ENCODE measurements at places on chromosomes 5 and 9. TPM values are rescaled to one million over a fixed set of nuclear protein-coding genes. Genes with fewer than 3 reads are reported as not detected.

DNA sequence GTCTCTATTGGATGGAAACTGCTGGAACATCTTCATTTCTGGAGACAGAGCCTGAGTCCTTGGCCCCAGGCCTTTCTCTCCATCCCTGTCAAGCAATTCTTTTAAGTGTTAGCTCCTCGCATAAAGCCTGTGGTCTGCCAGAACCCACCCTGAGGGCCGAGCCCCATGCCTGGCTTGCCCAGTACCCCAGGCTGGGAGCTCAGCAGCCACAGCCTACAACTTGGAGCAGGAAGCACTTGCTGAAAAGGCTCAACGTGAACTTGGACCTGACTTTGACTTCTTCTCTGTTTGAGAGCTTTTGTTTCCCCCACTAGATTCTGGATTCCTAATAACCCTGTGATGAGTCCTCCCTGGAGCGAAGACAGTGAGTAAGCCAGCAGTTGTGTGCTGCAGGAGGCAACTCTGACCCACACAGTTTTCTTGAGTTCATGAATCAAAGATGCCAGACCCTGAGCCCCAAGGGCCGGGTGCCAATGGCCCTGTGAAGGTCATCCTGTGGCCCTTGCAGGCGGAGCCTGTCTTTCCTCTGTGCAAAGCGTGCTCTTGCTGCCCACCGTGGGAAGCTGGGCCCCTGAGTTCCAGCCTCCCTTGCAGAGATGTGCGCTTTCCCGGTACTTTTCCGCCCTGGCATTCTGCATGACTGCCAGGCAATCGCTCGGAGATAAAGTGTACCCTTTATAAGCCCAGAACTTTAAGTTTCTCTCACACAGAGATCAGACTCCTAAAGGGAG lies 64.3 kb upstream of the RUFY1 start:
- DNase-seq, result no peak

Gene NTNG2
- 16.3 TPM for total RNA-seq

GRCh38 chr5:119808474-119808873 lies 179.1 kb downstream of the FAM170A start:
- no peak for DNase-seq

Gene TRPM3
- total RNA-seq, result 18.8 TPM

Gene BSPRY
- total RNA-seq, result under 0.01 TPM

DNA sequence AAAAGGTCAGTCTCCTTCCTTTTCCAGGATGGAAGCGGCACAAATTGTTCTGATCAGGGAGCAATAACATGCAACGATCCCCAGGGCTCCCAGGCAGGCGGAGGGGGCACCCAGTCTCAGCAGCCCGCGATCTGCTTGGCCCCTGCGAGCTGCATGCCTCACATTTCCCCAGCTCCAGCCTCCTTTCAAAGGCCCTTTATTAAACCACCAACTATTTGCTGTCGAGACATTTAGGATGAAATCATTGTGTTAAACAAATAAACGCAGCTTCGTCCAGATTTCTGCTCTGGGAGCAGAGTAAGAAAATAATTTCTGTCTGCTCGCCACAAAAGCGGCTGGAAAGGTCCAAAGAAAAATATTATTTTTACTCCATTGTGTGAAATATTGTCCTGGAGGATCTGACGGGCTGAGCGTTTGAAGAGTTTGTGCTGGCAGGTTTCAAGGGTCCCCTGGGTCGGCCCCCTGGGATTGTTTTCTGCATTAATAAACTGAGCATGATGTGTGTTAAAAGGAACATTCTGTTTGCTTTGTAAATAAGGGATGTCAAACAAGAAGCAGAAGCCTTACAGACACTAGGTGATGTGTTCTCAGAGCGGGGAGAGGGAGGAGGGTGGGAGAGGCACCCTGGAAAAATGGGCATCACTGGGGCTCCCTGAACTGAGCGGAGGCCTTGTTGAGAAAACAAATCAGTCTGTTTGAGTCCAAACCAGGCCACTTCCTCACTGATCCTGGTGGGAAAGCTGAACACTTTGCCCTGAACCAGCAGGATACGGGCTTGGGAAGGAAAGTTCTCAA lies 110.1 kb downstream of the FOXD1 start:
- no peak for DNase-seq

Gene SLC6A19
- total RNA-seq, result not detected

Gene GPR151
- 0.41 TPM for total RNA-seq

Gene AFAP1L1
- total RNA-seq, result 4.9 TPM

DNA sequence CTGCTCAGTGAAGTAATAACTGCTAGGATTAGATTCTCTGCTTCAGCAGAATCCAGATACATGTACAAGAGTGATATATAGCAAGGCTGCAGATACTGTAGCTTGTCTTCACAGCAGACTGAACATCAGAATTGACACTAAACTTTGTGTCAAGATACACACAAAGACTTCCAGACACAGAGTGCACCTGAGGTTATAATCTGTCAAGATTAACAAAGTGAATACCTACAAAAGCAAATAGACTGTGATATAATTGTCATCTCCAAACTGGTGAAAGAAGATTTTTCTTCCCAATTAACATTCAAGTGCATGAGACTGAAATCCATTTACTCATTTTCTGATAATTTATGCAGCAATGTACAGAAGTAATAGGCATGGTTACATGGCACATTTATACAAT lies 2266.5 kb upstream of the WWC1 start:
- DNase-seq, result no peak

Gene OR2V1
- total RNA-seq, result not detected

DNA sequence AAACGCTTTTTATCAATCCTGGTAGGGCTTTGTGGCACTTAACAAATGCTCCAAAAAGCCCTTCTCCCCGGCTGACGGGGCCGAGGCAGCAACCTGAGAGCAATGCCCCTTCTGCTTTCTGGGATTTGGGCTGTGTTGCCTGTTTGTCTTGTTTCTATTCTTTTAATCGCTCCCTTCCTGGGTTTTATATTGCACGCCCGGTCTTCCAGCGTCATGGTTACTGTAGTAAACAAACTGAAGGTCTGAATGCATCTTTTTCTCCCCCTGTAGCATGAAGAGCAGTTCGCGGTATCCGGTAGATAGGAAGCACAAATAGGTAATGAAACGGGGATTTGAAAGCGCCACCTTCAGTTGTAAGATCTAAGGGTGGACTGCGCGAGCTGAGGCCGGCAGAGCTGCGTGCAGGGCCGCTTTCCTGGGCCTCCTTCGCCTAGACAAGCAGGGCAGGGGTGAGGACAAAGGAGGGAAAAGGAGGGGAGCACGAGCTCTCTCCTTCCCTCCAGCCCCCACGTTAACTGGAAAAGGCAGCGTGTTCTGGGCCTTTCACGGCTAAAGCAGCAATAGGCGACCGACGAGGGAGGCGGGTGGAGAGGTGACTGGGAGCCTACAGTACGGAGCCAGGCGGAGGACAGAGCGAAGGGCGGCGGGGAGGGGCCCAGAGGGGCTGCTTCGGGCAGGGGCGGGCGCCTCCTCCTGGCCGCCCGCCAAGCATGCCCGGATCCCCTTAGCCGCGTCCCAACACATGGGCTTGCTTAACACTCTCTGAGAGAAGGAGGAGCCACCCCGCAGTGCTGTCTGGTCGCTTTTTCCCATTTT lies 49.3 kb upstream of the ZNF366 start:
- no peak for DNase-seq

DNA sequence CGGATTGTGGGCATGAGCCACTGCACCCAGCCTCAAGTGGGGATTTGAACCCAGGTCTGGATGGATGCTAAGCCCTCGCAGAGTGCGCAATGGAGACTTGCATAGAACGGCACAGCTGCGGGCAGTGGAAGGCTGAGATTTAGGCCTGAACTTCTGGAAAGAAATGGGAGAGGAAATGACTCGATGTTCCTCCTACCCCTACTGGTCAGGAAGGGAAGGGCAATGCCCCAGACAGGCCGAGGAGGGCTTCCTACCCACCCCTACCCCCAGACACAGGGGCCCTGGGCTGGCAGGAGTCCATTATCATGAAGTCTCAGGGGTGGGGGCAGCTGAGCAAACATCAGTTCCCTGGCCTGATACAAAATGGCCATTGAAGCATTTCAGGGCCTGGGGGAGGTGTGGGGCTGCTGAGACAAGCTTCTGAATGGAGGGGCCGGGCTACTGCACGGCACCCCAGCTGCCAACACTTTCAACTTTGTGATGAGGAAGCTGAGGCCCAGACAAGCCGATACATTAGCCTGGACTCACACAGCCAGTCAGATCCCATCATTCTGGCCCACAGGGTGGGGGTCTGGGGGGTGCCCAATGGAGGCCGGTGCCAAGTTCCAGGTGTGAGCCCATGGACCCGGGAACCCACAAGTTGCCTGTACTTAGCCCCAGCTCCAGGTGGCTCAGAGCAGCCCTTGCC lies 13.5 kb upstream of the WDR38 start:
- no peak for DNase-seq

- no peak for DNase-seq
These were observed 94.6 kb upstream of the DNAH5 start for GRCh38 chr5:14039063-14039462.

- no peak for DNase-seq
These were observed 31.1 kb upstream of the BNC2 start for GRCh38 chr9:16901590-16901989.

DNA sequence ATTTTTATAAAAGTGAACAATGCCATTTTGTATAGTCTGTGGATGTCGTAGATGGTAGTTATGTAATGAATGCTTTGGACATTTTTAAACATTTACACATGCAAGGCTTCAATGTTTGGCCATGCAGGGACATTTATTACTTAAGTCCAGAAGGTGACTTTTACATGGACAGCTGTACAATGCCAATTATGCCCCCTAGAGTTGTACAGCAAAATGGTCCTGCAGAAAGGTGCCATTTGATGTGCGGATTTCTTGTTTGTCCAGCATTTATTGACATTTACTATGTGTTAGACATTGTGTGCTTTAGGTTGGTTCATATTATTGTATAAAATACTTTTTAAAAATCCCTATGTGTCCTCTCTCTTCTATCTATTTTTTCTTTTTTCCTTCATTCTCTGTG lies 22.5 kb upstream of the COMMD10 start:
- DNase-seq, result no peak

Gene LMX1B
- under 0.01 TPM for total RNA-seq

Gene OR13C4
- total RNA-seq, result not detected

DNA sequence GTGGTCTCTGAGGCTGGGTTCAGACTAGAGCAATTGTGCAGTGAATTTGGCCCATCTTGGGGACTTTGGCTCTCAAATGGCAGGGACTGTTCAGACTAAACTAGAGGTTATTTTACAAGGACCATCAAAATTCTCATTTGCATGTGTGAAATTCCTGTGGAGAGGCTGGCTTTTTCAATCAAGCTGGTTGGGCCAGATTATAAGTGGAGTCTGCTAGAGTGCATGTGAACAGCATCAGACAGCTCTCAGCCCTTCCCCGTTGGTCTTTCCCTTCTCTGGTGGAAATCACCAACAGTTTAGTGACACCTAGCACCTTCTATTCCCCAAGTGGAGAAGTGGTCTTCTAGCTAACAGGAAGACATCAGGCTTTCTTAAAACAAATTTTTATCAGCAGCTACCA lies 301.3 kb downstream of the CWC27 start:
- DNase-seq, result no peak

- no peak for DNase-seq
These were observed 12.0 kb downstream of the MACROH2A1 start for GRCh38 chr5:135386886-135387628.

DNA sequence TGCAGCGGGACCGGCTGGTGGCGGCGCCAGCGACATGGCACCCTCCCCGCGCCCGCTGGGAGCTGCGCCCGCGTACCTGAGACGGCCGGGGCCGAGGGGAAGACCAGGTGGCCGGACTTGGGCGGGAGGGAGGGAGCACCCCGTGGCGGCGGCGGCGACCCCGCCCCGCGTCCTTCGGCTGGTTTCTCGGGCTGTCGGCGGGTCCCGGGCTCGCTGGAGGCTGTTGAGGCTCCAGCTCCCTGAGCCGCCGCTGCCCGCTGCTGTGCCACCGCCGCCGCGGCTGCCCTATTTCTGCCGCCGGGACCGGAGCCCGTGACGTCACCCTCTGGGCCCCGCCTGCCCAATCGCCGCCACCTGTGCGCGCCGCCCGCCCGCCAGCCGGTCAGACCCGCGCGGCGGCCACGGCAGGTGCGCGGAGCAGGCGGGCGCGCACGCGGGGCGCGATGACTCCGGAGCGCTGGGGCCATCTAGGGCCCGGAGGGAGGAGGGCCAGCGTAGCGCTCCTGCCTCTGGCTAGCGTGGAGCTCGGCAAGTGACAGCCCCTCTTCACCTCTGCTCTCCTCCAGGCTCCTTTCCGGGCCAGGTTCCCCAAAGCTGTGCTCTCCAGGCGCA lies at the start of gene FSTL4:
FSTL4 (minus strand) TSS at position 293 of the 612 bp plus-strand sequence.
- peak; percentile 70 for DNase-seq

DNA sequence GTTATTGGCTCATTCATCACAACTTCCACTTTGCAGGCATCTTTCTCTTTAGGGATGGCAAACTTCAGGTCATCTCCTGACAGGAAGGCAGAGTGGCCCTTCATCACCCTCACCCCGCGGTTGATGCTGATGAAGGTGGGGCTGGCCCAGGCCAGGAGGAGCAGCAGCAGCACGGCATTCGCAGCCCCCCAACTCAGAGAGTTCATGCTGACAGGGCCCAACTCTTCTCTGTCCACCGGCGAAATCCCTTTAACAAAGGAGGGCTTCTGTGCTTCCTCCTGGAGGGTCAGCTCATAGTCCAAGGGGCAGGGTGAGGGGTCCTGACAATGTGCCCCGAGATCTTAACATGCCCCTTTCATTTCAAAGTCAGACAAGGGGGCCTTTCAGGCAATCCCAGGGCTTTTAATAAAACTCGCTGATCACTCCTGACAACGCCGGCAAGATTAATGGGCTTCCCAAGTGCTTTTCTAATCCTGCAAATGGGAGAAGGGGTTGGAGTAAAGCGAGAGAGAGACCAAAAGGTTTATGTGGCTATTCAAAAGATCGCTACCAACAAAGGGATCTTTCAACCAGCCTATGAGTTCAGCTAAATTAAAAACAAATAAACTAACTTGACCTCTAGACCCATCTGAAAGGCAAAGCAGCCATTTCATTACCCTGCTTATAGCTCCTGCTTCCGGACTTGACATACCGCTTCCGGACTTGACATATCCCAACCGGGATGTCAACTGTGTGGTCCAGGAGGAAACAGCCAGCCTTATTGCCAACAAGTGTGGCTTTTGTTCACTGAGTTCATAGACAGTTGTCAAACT lies 41.2 kb downstream of the FREM1 start:
- DNase-seq, result no peak
